Left colon (tissue), 2 donors: ENCODE measurements at places on chromosomes 2 and 18. TPM values are rescaled to one million over a fixed set of nuclear protein-coding genes. Genes with fewer than 3 reads are reported as not detected.

GRCh38 chr2:43898134-43898837 lies 59.5 kb downstream of the ABCG8 start:
- no peak for DNase-seq

- no peak for DNase-seq
Measured at GRCh38 chr2:70113359-70114070, 26.2 kb downstream of the PCBP1 start.

DNA sequence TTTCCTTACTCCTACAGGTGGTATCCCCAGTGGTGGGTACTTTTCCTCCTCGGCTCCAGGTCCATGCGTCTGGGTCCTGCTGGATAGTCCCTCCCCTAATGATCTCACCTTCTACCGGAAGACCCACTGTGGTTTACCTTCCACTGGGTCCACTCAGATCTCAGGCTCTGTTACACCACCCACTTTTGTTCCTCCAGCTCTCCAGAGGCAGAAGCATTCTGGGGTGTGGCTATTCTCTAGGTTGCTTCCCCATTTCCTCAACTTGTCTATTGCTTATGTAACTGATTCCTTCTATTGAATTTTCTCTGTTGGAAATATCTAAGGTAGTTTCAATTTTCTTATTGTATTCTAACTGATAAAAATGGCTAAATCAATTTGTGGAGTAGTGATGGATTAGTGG lies 87.6 kb upstream of the GALNT5 start:
- DNase-seq, result no peak

DNA sequence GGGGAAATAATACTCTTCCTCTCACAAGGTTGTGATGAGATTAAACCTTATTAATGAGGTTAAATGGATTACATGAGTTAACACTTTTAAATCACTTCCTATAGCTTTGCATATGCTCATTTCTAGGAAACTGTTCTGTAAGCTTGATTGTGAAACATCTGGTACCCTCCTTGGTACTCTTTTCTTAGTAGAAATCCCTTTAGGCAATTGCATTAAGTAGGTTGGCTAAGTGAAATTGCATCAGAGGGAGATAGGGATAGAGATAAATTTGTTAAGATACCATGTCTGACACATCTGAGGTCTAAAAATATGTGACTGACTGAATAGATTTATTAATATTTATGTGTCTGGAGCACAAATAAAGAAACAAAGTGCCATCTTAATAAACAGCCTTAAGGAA lies 275.9 kb upstream of the MAP2 start:
- DNase-seq, result no peak

GRCh38 chr2:113028112-113028511 lies 22.9 kb downstream of the IL36A start:
- no peak for DNase-seq

DNA sequence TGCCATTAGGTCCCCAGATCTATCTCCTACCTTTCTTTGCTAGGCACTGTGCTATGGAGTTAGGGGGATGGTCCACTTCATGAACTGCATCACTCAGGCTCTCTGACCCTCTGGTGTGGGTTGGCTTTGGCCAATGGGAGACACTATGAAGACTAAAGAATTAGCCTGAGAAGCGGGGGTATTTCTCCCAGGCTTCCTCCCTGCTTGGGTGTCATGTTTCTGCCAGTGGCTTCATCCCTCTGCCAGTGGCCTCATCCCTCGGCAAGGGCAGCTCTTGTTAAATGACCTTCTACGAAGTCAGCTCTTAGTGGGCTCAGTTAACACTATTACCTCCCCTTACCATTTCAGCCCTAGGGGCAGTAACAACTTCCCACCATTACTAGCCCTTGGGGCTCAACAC lies 41.9 kb upstream of the EPB41L3 start:
- DNase-seq, result no peak

DNA sequence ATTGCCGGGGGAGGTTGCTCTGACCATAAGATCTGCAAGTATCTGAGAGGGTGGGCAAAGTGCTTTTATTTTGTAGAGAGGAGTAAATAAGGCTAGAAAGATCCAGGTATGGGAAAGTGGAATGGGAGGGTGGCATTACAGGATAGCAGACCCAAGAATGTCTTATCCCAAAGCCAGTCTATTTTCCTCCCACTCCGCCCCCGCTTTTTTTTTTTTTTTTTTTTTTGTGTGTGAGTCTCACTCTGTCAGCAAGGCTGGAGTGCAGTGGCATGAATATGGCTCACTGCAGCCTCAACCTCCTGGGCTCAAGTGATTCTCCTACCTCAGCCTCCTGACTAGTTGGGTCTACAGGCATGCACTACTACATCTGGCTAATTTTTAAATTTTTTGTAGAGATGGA lies 31.5 kb downstream of the ARID5A start:
- DNase-seq, result no peak

RSAD2 gene
- total RNA-seq, result 7.8 TPM

PRKAG3 gene
- not detected for total RNA-seq
